Stimulated activated CD4-positive, alpha-beta T cell treated with anti-CD3 and anti-CD28 coated beads, TNF-alpha, amount 100 ng/mL, for 4 hours (primary cell): ENCODE measurements at places on chromosomes 5 and 9.

- DNase-seq, result no peak
Observed at GRCh38 chr5:83102364-83102980, 25.1 kb downstream of the XRCC4 start.

GRCh38 chr5:32601623-32602295, 16.4 kb downstream of the SUB1 start:
- DNase-seq, result no peak

DNA sequence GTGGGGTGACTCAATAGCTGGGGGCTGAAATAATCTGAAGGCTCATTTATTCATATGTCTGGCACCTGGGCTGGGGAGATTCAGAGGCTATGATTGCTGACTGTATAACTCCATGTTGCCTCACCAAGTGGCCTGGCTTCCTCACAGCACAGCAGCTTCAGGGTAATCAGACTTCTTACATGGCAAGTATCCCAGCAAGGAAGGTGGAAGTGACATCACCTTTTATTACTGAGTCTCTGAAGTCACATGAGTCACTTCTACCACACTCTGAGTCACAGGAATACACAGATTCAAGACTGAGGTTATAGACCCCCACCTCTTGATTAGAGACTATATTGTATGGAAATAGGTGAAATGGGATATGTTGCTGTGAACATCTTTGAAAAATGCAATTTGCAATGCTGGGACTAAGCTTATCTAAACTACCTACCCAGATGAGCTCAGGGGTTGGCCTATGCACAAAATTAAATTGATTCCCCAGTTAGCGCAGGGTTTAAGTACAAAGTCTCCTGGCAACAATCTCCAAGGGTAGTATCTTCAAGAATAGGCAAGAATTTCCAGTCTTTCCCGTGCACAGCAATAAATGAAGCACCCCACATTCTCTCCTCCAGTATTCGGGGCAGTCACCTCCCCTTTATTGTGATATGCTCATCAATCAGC, 553.1 kb downstream of the LRRC70 start:
- DNase-seq, result no peak

GRCh38 chr9:99433555-99433954, 211.5 kb downstream of the SEC61B start:
- DNase-seq, result no peak

DNA sequence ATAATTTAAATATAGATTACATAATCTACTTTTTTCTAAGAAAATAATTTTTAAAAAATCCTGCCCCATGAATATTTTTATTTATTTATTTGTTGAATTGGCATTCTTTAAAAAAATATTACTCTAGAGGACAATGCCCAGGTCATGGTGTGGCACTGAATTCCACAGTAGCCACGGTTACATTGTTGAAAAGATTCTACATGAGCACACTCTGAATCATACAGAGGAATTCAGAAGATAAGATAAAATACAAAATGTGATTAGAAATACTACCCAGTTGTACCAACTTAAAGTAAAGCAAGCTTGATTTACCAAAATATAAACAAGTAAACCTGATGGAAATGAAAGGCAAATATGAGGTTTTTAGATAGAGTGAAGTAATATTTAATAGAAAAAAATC, 183.7 kb downstream of the HCN1 start:
- no peak for DNase-seq

DNA sequence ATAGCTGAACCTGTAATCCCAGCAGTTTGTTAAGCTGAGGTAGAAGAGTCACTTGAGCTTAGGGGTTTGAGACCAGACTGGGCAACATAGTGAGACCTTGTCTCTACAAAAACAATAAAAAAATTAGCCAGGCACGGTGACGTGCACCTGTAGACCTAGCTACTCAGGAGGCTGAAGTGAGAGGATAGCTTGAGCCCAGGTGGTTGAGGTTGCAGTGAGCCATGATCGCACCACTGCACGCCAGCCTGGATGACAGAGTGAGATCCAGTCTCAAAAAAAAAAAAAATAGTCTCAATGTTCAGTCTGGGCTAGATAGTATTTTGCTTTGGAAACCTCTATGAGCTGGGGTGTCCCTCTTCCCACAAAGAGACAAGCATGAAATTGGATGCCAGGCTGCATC, 51.9 kb upstream of the IQGAP2 start:
- DNase-seq, result no peak

DNA sequence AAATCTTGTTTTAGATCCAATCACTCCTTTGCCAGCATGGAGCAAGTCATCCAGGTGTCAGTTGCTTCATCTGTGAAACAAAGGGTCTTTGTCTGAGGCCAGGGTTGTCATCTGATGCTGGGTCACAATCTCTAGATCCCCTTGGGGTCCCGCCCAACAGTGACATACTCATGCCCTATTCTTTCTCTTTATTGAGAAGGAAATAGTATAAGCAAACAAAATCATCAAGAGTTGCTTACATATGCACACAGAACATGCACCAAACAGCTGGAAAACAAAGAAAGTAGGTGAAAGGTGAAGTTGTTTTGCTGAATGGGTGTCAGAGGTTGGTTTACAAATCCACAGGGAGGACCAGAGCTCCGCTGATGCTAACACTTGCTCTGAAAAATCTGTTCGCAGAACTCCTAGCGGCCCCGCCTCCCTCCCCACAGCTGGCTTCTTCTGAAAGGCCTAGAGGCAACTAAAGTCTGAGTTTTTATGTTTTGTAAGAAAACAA, 106.1 kb upstream of the SLC44A1 start:
- no peak for DNase-seq

DNA sequence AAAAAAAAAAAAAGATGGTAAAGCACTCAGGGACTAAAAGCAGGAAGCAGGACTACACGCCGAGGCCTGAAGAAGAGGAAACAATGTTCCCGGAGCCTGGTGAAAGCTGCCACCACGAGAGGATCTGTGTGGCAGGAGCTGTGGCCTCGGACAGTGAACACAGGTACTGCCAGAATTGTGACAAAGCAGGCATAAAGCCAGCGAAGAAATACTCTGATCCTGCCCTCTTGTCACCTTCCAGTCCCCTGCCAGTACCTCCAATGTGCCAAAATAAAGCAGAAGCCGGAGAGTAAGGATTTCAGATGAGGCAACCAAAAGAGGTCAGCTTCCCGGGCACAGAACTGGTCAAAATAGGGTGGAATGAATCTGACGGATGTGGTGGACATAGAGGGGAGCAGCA, 211.5 kb upstream of the TARS1 start:
- no peak for DNase-seq

- no peak for DNase-seq
Observed at GRCh38 chr5:112142769-112143270, 276.3 kb downstream of the EPB41L4A start.

- DNase-seq, result no peak
Observed at GRCh38 chr9:68931821-68932220, 82.1 kb downstream of the PRKACG start.

DNA sequence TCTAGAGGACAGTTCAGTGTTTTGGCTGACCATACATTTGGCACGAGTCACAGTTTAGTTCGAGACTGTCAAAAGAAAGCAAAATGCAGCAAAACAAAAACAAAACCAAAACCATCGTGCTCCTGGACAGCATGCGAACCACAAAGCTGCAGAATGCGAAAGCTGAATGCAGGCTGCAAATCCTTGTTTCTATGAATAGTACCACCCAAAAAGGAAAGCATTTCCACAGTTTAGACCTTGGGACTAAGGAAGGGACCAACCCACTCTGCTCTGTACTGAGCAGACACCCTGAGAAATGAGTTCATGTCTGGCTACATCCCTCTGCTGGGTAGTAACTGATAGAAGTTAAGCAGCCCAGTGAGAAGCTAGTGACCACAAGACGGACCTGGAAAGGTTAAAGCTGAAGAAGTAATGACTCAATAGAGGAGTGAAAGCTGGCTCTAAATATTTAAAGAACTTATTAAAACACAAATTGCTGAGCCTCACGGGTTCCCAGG, 3.9 kb downstream of the GCNT4 start:
- no peak for DNase-seq

DNA sequence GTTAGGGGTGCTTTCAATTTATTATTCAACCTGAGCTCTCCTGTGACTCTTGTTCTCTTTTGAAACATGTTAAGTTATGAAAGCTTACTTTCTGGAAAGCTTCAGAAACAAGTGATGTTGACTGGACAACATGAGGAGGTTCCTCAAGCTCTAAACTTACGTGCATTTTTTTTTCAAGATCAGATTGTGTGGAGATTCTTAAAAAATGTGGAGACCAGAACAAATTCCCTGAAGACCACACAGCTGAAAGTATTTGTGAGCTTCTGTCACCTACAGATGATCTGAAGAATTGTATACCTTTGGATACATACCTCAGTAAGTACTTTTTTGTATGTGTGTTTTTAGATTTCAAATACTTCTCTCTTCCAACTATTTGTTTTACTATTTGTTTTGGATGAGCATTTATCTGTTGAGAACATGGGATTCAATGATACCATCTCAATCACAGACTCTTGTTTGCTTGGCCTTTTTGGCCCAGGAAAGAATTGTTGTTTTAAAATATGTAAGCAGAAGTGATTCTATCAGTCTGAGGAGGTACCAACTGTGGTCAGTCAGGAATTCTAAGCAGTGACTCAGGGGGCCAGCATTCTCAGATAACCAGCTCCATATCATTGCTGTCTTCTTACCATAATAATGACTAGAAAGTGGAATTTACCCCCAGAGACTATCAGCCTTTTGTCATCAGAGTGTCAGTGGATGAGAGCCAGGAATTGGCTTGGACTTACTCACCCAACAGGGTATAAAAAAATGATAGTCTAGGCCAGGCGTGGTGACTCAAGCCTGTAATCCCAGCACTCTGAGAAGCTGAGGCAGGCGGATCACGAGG, 34.4 kb upstream of the GLIPR2 start:
- DNase-seq, result no peak

DNA sequence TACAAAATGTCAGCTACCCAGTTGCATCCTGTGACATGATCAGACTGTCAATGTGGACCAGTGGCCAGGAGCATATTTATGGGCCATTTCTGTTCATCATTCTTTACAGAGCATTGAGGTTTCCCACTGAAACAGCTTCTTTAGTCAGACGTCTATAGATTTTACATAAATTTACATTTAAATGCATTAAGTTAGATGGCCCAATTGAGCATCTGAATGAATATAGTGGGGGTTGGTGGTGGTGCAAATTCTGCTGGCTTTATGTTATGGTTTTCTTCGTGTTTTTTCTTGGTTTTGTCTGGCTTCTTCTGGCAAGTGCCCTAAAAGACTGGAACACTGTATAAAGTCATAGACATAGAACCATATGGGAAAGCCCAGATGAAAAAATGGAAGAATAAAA, 214.1 kb downstream of the PJA2 start:
- DNase-seq, result no peak

DNA sequence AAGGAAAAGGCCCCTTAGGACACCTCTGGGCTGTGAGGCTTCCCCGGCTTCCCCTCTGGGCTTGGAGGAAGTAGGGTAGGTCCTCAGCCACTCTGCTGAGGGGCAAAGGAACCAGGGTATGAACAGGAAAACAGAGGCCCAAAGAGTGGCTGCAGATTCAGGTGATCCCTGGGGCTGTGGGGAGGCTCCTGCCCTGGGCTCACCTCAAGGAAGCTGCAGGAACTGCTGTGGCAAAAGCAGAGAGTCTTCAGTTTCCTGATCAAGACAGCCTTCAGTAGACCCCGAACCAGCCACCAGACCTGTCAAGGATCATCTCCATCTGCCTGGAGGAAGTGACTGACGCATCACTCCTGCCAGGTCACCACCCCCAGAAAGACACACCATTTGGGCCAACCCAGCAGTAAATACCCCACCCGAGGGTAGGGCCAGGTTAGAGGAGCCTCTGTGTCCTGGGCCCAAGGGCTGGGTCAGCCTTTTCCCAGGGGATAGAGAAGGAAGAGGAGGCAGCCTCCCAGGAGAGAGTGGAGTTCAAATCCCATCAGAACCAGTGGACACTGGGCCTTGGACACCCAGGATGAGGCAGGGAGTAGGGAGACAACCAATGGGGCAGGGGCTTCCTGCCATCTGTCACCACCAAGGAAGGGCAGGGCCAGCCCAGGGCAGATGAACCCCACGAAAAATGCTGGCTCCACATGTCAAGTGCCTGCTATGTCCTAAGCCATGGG, 5.8 kb upstream of the ST6GALNAC6 start:
- DNase-seq, result peak; percentile 52

- no peak for DNase-seq
Observed at GRCh38 chr5:66518753-66519152, 77.4 kb upstream of the MAST4 start.

DNA sequence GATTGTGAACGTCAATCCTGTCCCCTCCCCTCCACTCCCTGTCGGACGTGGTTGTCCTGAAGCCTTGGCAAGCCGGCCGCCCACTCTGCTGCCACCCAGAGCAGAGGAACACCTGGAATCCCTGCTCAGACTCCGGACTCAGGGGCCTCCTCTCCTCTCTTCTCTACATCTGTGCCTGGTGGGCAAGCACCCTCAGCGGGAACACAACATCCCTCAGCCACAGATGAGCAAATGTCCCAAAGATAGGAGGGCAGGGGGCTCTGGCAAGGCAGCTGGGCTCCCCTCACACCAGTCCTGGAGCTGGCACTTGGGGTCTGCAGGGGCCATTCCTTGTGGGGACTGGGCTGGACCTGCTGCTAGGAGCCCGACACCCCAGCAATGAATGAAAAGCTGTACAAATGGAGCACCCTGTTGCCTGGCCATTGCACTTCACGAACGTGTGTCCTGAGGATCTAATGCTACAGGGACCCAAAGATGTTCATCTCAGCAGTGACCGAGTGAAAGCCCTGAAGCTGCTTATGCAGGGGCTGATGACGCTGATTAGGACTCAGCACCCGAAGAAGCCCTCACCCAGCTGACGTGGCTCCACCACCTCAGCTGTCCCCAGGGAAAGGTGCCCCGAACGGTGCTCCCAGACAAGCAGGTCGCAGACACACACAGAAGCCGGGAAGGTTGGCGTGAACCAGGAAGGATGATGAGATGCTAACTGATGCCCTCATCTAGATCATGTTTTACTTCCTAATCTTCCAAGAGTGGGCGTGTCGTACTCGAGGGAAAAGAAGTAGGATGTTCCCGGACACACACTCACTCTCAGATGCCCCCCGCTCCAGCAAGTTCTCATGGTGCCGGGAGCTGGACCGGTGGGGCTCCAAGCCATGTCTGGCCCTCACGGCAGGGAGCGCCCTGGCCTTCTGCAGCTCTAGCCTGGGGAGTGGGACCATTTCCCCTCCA, 177.0 kb upstream of the PPP1R26 start:
- DNase-seq, result no peak

DNA sequence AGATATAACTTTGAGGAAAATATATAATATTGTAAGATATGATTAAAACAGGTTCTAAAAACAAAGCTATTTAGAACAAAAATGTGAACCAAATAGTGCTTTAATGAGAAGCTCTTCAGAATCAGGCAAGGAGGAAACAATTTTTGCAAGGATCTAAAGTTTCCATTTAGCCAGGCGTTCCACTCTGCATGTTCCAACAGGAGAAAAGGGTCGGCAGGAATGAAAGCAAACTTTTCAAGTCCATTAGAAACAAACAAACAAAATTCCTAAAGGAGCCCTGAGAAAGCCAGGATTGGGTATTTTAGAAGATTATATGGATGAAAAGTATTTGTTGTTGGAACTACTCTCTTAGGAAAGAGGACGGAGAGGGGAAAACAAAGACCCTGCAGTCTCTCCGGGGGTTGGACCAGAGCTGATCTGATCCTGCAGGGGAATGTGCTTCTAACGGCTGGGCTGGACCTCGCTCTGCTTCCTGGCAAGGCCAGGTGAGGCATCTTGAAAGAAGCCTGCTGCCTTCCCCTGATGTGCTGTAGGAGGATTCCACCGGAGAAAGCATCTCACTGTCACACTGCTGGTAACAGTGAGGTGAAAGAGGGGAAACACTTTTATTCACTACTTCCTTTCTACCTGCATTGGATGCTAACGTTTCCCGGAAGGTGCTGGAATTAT, 94.6 kb downstream of the PRRT1B start:
- no peak for DNase-seq
